ENCODE measurements at places on chromosomes 5 and 9. TPM values are rescaled to one million over a fixed set of nuclear protein-coding genes. Genes with fewer than 3 reads are reported as not detected.

The SNAPC3 gene
- total RNA-seq: 80.5 TPM

The LHX6 gene
- 20.0 TPM for total RNA-seq

The TAF11L2 gene
- total RNA-seq: not detected

The IL13 gene
- total RNA-seq: not detected

The FAM221B gene
- total RNA-seq: not detected

The GNA14 gene
- total RNA-seq: 0.31 TPM

The MAP3K1 gene
- 22.1 TPM for total RNA-seq

DNA sequence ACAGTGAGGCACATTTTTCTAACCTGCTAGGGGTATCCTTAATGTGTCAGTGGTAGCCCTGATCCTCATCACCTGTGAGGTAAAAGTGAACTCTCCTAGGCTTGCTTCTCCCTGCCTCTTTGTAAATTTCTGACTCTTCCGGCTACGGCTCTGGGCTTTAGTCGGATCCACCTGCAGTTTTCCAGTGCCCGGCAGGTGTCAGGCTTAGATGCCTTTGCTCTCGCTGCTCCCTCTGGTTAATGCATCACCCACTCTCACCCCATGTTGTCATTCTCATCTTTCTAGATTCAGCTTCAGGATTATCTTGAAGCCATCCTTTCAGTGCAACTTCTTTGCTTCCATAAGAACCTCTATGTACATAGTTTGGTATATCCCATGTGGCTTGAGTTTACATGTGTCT, 3.6 kb downstream of the CEP78 start:
- DNase-seq: no peak

GRCh38 chr5:134994560-134995156, 27.0 kb downstream of the CATSPER3 start:
- no peak for DNase-seq

- DNase-seq: no peak
These were observed 84.3 kb downstream of the SIL1 start for GRCh38 chr5:139113892-139114291.

DNA sequence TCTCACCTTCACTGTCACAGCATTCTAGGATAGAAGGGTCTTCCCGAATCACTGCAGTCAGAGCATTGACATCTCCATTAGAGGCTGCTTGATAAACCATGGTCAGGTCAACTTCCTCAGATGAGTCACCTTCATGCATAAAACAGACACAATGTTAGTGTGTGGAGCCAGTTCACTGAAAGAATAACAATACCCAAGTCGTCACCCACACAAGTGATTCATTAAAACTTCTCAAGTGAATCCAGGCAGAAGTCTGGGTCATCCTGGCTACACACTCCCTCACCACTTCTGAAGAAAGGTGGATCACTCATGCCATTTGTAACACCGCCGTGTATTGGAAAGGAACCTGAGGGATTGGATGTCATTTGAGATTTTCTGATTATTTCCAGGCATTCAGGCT, 49.6 kb downstream of the ANKRD55 start:
- no peak for DNase-seq

GRCh38 chr5:158159621-158160020, 300.7 kb upstream of the CLINT1 start:
- no peak for DNase-seq

DNA sequence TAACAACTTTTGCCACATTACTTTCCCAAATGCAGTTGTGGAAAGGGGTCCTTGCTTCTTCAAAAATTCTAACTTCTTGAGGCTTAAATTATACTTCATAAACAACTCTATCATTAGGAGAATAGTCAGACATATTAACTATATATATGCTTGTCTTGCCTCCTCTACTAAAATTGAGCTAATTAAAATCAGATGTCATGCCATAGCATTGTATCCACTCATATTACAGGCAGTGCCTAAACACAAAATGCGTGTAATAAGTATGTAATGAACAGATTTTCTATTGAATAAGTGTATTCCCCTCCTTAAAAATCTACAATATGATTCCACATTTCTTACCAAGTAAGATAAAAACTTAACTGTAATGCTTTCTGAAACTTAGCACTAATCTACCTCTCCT, 204.5 kb downstream of the PLK2 start:
- no peak for DNase-seq

DNA sequence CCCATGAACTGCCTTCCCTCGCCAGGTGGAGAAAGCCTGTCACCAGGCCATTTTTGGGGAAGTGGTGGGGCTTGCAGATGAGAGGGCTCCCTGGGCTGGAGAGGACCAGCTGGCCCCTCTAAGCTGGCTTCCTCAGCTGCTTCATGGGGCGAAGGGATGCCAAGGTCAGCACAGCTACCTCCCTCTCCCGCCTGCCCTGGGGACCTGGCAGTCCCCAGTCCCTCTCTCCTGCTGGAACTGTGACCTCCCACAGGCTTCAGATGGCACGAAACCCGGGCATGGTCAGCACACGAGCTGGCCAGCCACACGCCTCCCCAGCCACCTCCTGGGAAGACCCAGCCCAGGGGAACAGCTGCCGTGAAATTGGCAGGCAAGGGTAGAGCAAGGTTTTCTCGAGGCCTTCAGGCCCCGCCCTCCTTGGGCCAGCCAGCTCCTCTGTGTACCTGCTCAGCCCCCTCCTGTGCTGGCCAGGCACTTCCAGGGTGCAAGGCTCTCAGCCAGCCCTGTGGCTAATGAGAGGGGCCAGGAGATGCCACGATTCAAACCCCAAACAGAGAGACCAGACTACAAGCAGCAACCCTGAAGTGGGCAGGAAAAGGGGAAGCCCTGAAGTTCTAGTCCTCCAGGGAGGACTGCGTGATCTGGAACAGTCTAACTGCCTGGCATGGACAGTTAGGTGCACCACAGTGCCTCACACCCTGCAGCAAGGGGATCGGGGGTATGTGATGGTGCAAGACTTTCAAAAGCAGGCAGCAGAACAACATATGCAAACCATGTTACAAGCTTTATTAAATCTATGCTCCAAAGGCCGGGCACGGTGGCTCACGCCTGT, 12.9 kb downstream of the PLPP7 start:
- no peak for DNase-seq

GRCh38 chr9:93565089-93565488, 11.3 kb upstream of the PHF2 start:
- DNase-seq: no peak

DNA sequence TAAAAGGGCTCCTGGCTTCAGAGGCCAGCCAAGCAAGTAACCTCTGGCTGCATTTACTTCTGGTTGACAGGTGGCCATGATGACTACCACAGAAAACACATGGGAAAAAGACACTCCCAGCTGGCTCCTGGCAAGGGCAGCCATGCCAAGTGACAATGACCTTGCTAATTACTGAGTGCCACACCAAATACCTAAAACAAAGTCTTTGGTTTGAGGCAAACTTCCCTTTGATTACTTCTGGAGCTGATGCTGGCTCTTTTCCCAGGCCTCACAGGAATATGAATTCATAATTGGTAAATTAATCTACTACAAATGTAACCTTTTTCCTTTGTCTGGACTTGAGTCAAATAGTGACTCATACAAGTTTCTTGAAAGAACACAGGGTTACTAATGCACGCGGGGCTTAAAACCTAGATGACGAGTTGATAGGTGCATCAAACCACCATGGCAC, 61.0 kb downstream of the LPAR1 start:
- DNase-seq: no peak

- peak; percentile 24 for DNase-seq
These were observed 2.8 kb upstream of the MYORG start for GRCh38 chr9:34379334-34380033.

Measured in occipital lobe (tissue), 3 donors.